NCI-H510A (cell line): ENCODE measurements at places on chromosomes 4 and X.

GRCh38 chr4:47840291-47840690 is 2.4 kb upstream of the CORIN start:
- DNase-seq: no peak

DNA sequence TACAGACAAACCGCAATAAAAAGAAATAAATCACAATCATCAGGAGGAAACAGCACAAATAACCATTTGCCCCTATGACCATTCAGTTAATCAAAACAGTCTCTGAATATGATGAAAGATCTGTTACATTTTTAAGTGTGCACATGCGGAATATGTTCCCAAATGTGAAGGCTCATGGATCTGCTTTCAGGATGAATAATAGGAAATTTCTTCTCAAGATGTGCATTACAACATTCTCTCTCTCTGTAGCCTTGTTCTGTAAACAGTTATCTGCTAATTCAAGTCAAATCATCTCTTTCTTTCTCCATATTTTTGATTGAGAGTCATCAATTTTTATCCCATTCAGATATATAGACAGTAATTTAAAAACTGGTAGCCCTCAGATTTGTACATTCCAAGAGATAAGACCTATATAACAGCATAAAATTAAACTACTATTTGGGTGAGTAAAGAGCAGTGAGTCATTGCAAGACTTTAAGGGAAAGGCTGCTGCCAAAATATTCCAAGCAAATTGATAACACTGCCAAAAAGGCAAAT is 433.9 kb upstream of the ATOH1 start:
- no peak for DNase-seq

DNA sequence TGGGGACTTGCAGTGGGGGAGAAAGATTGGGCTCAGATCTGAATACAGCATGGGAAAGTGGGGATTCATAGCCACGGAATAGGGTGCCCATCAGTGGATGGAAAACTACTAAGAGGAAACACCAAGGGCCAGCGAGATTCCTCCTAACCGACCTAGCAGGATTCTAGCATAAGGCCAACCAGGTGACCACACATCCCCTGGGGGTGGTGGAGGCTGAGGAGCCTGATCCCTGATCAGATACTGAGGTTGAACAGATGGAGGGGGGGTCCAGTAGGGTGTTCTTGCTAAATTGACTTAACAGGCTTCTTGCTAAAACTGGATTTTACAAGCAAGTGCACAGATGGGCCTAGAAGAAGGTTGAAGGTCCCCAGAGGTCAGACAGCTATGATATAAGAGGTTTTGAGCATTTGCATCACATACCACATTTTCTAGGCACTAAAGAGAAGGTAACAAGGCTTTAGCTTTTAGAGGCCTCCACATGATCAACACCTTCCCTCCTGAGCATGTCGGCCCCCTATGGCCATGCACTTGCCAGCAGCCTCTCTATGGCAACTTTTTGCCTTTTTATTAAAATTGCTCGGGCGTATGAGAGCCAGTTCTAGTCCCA is 69.1 kb upstream of the PUDP start:
- DNase-seq: no peak

- DNase-seq: no peak
These were observed 43.9 kb downstream of the ANAPC4 start for GRCh38 chr4:25420931-25421330.

- no peak for DNase-seq
These were observed 4.5 kb upstream of the ZNF732 start for GRCh38 chr4:309807-310206.

DNA sequence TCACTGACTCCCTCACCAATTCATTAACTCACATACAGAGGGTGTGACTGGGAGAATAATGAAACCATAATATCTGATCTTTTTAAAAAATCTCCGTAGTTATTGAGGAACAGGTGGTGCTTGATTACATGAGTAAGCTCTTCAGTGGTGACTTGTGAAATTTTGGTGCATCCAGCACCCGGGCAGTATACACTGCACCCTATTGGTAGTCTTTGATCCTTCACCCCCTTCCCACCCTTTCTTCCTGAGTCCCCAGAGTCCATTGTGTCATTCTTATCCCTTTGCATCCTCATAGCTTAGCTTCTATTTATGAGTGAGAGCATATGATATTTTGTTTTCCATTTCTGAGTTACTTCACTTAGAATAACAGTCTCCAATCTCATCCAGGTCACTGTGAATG is 1143.8 kb downstream of the PCDH19 start:
- DNase-seq: no peak

GRCh38 chrX:136523770-136524169 is 8.2 kb upstream of the VGLL1 start:
- no peak for DNase-seq

- no peak for DNase-seq
These were observed 16.1 kb downstream of the COQ2 start for GRCh38 chr4:83268491-83268890.

GRCh38 chrX:10922159-10922558 is 189.0 kb upstream of the HCCS start:
- no peak for DNase-seq

GRCh38 chrX:133970076-133970475 is 15.3 kb downstream of the GPC3 start:
- no peak for DNase-seq

- DNase-seq: no peak
These were observed 36.3 kb downstream of the RLIM start for GRCh38 chrX:74578137-74578536.

DNA sequence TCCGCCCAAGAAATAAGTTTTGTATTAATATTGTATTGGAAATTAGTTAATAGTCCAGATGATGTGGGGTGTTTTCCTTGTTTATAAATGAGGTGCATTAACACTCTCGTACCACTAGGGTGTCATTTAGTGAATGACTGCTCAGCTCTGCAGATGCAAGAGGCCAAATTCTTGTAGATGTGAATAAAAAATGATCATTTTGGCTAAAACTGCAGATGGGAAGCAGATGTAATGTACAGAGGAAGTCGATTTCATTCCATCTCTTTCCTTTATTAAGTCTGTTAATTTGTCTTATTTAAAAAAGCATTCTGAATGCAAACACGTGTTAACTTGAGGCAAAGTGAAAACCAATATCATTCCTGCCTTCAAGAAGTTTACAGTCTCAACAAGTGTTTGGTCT is 108.1 kb downstream of the DHX15 start:
- DNase-seq: no peak

DNA sequence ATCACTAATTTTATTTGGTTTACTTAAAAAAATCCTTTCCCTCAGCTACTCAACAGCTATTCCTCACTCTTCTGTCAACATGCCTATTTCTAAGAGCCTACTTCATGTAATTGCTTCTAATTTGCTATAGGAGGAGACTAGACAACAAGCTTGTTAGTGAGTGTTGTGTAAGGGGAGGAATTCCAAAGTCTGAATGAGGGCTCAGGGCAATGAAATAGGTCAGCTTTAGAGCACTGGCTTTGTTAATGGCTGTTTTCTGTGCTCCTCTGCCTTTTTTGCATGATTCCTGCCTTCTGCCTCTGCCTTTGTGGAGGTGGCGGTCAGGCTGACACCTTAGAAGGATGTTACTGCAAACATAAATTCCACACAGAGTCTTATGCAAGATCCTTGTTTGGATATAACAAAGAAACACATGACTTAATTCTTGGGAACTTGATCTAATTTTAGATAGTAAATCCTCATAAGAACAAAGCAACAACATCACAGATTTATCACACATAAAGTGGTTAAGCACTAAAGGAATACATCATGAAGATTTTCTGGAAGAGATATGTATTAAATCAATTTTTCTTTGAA is 15.0 kb upstream of the PAGE1 start:
- no peak for DNase-seq

- DNase-seq: no peak
These were observed 549.4 kb downstream of the TLL1 start for GRCh38 chr4:166422475-166422874.

- DNase-seq: no peak
These were observed 221.8 kb upstream of the KLF3 start for GRCh38 chr4:38442073-38442788.

GRCh38 chr4:140816806-140817510 is 60.8 kb upstream of the TBC1D9 start:
- DNase-seq: no peak

GRCh38 chrX:9369802-9370291 is 95.0 kb upstream of the TBL1X start:
- no peak for DNase-seq

- no peak for DNase-seq
These were observed 354.1 kb upstream of the DIPK2B start for GRCh38 chrX:45554736-45555135.

DNA sequence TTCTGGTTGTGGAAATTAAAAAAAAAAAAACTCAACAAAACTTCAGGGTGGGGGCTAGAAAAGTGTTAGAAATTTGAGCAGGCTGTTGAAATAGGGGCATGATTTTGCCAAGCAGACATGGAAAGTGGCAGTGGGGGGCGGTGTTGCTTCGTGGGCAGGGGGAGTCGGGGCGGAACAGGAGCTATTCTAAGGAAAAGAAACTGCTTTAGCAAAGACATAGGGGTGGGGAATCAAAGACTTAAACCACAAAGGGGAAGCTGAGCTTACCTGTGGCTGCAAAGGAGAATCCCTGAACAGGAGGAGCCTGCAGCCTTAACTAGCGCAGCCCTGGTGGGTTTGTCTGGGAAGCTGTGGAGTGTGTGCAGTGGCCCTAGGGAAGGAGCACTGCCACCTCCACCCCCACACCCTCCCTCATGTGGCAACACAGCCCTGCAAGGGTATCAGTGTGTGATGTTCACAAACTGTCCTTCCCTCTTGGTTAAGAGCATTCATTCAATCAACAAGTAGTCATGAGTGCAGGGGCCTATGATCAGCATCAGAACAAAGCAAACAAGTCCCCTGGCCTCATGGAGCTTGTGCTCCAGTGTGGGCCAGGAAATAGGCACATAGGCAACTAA is 20.5 kb downstream of the SEL1L3 start:
- DNase-seq: no peak

GRCh38 chr4:71648448-71648847 is 135.4 kb downstream of the GC start:
- no peak for DNase-seq
